Left hindlimb (tissue), 1 donor: ENCODE measurements at places on chromosomes 12 and 14.
A peak's percentile ranks its signal among the peaks of the same experiment; 100 is the strongest.

- DNase-seq, result no peak
Measured at GRCh38 chr12:59650588-59651228, 54.9 kb downstream of the SLC16A7 start.

DNA sequence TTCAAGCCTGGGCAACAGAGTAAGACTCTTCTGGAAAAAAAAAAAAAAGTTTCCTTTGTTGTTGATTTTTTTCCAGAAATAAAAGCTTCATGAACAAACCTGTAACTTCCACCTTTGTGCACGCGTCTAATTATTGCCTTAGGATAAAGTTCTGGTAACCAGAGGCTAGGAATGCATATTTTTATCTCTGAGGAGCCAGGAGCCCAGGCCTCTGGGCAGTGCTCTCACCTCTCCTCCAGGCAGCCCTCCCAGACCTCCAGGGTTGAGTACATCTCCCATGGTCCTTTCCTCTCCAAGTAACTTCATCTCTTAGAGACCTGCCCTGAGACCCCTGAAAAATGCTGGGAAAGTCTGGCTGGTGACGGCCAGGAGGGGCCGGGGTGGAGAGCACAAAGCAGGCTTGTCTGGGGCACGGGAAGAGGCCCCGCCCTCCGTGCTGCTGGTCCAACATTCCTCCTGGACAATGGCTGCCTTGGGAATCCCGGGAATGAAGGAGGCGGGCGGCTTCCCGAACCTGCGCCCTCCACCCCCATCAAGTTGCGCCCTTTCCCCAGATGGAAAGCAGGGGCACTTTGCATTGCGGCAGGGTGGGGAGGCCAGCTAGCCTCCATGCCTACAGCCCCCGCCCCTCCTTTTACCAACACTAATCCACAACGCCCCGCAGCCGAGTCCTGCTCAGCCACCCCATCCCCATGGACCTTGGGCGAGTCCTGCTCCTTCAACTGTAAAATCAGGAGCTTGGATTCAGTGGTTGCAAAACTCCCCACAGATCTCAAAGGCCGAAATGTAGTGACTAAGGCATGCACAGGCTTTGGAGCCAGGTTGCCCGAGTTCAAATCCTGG, 7.3 kb upstream of the FIGNL2 start:
- DNase-seq, result no peak

DNA sequence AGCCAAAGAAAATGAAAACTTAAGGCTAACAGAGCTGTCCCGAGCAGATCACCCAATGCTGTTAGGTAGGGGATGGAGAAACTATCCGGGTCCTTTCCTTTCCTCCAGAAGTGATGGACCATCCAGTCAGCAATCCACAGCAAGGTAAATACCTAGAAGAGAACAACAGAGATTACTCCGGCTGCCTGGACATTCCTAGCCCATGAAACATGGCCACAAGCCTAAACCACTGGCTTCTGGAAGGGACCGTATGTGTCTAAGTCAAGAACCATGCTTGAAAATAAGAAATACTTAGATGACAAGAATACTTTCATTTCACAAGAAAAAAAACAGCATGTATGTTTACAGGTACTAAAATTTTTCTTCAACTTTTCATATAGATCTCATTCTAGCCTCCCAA, 152.9 kb downstream of the SLC41A2 start:
- DNase-seq, result no peak

DNA sequence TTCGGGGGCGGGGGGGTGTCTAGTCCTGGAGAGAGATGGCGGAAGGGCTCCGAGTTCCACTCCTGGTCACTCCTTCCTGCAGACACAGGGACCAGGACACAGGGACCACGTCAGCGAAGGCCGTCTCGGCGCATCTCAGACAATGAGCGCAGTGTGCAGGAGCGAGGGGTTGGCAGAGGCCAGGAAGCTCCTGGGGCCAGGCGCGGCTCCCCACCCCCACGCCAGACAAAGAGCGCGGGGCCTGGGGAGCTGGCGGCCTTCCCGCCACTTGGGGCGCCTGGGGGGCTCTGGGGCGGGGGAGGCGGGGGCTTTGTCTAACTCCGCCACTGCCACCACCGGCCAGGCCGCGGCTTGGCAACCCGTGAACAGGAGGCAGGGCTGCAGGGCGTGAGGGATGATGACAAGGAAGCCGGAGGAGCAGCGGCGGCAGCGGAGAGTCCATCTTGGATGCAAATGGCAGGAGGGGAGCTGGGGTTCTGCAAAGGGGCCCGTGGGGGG, 2.2 kb downstream of the CDK2AP1 start:
- DNase-seq, result peak; percentile 91
